ENCODE measurements at places on chromosomes 16 and 17. TPM values are rescaled to one million over a fixed set of nuclear protein-coding genes. Genes with fewer than 3 reads are reported as not detected.

DNA sequence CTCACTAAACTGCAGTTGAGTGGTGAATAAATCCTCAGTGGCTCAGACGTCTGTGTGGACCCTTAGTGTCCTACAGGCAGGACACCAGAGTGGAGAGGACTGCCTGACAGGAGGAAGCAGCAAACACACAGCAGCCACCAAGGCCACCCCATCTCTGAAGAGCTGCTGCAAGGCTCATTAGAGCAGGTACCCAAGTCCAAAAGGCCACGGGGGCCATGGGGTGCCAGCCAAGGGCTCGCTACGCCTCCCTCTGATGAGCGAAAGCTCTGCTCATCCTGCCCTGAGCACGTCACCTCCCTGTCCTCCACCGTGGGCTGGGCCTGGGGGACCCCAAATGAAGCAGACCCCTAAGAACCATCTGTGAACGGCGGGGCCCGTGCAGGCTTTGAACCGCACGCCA, 70.1 kb upstream of the DOC2B start:
- no peak for DNase-seq
- no peak overlapping the region for H3K4me3 ChIP-seq
- no peaks in the 10 kb centered on the region for H3K36me3 ChIP-seq
- no peaks in the 10 kb centered on the region for H3K27me3 ChIP-seq
- no peaks in the 10 kb centered on the region for H3K4me1 ChIP-seq

Gene GSG1L
- polyA plus RNA-seq, result not detected

DNA sequence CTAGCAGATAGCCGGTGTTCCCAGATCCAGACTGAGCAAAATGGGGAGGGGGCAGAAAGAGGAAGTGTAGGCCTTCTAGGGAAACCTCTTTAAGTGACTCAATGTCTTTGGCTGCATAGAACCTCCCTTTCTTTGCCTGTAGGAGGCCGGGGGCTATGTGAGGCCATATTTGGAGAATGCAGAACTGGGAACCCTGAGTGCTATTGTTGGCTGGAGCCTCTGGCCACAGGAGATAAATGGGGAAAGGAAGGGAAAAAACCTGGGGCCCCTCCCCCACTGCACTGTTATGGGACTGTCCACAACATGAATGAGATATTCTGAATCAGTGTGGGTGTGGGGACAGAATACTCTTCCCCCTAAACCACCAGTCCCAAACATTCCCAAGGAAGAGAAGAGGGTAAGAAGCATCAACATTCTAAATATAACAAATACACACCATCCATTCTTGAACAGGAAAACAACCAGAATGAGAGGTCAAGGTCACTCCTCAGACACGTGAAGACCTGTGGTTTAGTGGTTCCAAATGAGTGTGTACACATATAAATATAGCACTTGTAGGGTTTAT, 2.4 kb downstream of the VPS25 start:
- H3K27ac ChIP-seq, result no peak overlapping the region
- peaks cover 26% of the 10 kb centered on the region for H3K36me3 ChIP-seq
- H3K4me1 ChIP-seq, result peaks cover 8% of the 10 kb centered on the region
- no peak overlapping the region for H3K4me3 ChIP-seq
- H3K27me3 ChIP-seq, result peaks cover under 1% of the 10 kb centered on the region

DNA sequence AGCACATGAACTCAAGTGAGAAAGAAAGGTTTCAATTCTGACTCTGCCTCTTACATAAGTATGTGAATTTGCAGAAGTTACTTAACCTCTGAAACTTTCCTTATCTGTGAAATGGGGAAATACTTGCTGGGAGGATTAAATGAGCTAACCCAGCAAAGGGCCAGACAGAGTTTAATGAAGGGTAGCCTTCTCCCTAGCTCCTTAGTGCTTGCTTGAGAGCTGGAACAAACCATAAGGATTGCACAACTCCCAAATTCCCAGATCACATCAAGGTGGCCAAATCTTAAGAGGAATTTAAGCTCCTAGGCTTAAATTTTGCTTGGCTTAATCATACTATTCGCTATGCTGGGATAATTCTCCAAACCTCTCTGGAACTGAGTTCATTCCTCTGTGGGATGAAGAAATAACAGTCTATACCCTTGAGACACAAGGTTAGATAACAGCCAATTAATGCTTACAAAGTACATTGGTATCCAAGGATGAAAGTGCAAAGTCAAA, 11.8 kb upstream of the WSB1 start:
- H3K36me3 ChIP-seq, result no peaks in the 10 kb centered on the region
- no peak for DNase-seq
- no peak overlapping the region for H3K4me3 ChIP-seq

DNA sequence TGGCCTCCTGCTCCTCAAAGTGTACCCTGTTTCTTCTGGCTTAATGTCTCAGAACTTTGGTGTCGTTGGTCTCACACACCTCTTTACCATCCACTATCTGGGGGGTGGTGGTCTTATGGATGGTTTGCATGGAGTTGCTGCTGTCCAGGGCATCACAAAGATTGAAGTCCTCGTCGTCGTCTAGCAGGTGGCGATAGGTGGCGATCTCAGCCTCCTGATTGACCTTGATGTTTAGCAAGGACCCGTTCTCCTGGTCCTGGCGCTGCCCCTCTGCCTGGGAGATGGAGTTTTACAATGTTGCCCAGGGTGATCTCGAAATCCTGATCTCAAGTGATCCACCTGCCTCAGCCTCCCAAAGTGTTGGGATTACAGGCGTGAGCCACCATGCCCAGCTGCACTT, 31.1 kb upstream of the HELZ start:
- H3K4me3 ChIP-seq, result no peak overlapping the region
- no peak for DNase-seq
- H3K27me3 ChIP-seq, result no peaks in the 10 kb centered on the region
- H3K36me3 ChIP-seq, result no peaks in the 10 kb centered on the region

Gene CSH2
- polyA plus RNA-seq, result not detected

- no peaks in the 10 kb centered on the region for H3K27me3 ChIP-seq
- no peak overlapping the region for H3K4me3 ChIP-seq
- H3K4me1 ChIP-seq, result peaks cover 18% of the 10 kb centered on the region
- no peaks in the 10 kb centered on the region for H3K36me3 ChIP-seq
- no peak for DNase-seq
These were observed 3.5 kb upstream of the C16orf74 start for GRCh38 chr16:85754413-85754812.

- H3K4me3 ChIP-seq, result no peak overlapping the region
- H3K27ac ChIP-seq, result no peak overlapping the region
- peaks cover 64% of the 10 kb centered on the region for H3K36me3 ChIP-seq
- H3K4me1 ChIP-seq, result no peaks in the 10 kb centered on the region
- no peaks in the 10 kb centered on the region for H3K27me3 ChIP-seq
- no peak for DNase-seq
These were observed 53.9 kb upstream of the CRISPLD2 start for GRCh38 chr16:84765616-84766580.

Gene TOX3
- polyA plus RNA-seq, result 0.22 TPM

Gene SRL
- polyA plus RNA-seq, result 56.4 TPM

Gene TRAPPC1
- polyA plus RNA-seq, result 340 TPM

GRCh38 chr16:19923396-19923795, 38.7 kb upstream of the GPRC5B start:
- DNase-seq, result no peak
- H3K27me3 ChIP-seq, result no peaks in the 10 kb centered on the region
- H3K4me1 ChIP-seq, result no peaks in the 10 kb centered on the region
- no peak overlapping the region for H3K27ac ChIP-seq
- H3K36me3 ChIP-seq, result no peaks in the 10 kb centered on the region
- no peak overlapping the region for H3K4me3 ChIP-seq

- H3K4me3 ChIP-seq, result no peak overlapping the region
- no peak overlapping the region for H3K27ac ChIP-seq
- no peaks in the 10 kb centered on the region for H3K36me3 ChIP-seq
- H3K4me1 ChIP-seq, result peaks cover 11% of the 10 kb centered on the region
- no peak for DNase-seq
These were observed 48.9 kb downstream of the IRX6 start for GRCh38 chr16:55372792-55373488.

Gene PLLP
- polyA plus RNA-seq, result 6.4 TPM

Gene ZNF750
- 0.14 TPM for polyA plus RNA-seq

GRCh38 chr17:63398680-63399079, 47.4 kb downstream of the CYB561 start:
- DNase-seq, result no peak
- peaks cover 77% of the 10 kb centered on the region for H3K36me3 ChIP-seq
- H3K4me1 ChIP-seq, result peaks cover 10% of the 10 kb centered on the region
- H3K27ac ChIP-seq, result no peak overlapping the region
- H3K4me3 ChIP-seq, result no peak overlapping the region

- no peaks in the 10 kb centered on the region for H3K36me3 ChIP-seq
- peaks cover 3% of the 10 kb centered on the region for H3K27me3 ChIP-seq
- H3K4me3 ChIP-seq, result no peak overlapping the region
- no peaks in the 10 kb centered on the region for H3K4me1 ChIP-seq
- H3K27ac ChIP-seq, result no peak overlapping the region
These were observed 55.1 kb downstream of the ATP2C2 start for GRCh38 chr16:84423416-84423837.

Gene TMEM235
- 2.3 TPM for polyA plus RNA-seq

Measured in cardiac muscle cell (in vitro differentiated cells and primary cell).